ENCODE measurements at places on chromosomes 4 and X.
A peak's percentile ranks its signal among the peaks of the same experiment; 100 is the strongest.

DNA sequence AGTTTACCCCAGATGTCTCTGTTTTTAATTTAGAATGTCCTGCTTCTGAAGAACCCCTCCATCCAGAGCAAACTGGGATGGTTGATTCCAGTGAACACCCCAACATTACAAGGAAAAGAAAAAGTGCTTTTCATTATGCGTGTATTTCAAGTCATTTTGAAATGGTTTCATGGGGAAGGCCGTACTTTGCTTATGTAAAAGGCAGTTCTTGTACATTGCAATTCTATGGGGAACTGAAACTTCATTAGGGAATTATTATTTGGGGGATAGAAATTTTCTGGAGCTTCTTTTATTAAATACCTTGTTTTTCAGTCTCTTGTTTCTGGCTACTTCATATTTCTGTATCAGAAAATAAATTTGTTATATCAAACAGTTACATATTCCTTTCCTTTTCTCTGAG lies 96.9 kb upstream of the ZNF518B start:
- no peak for DNase-seq

DNA sequence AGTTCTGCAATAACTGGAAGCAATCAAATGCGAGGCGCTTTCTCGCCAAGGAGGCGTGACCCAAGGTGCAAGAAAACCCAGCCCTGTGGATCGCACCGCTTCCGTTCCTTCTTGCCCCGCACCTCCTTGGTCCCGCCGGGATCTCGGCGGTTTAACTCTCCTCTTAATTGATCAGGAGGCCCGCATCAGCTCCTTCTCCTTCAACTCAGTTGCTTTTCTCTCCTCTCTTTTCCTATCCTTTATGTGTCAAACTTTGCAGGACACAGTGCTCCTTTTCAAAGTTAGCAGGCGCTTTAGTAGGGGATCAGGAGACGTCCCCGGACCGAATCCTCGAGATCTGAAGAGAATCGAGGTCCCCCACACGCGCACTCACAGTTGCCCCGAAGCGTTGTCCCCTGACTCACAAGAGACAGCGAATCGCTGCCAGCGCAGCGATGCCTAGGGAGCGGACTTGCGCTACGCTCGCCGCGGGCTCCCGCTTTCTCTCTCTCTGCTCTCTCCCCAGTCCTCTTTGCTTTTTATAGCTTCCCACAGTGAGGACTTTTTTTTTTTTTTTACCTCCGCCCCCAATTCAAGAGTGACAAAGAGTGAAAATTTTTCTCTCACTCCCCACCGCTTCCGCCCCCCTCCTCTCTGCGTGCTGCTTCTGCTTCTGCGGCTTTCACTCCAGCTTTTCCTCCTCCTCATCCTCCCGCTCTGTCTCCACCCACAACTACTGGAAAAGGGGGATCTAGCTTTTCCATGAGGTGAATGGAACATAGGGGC lies at the start of gene DKK2:
Gene DKK2, minus strand, starts transcription at position 495 of the 765 bp plus-strand sequence. CDS start 722 bp downstream, outside the sequence.
- DNase-seq, result peak; percentile 53

DNA sequence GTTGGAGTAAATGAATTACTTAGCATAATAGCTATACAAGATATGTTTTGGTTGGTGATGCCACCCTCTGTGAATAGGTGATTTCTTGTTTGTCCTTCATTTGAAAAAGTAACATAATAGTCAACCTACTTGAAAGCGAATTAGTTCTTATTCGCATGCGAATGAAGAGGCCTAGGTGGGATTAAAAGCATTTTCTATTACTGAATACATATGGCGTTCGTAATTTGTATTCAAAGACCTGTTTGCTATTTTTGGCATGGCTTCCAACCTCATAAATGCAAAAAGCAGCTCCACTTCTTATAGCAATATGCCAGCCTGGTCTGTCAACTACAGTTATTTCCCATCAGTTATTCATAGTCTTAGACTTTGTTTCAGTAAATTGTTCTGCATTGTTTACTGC lies 261.3 kb downstream of the TENM3 start:
- no peak for DNase-seq

GRCh38 chr4:168833881-168834280 lies 176.2 kb downstream of the CBR4 start:
- no peak for DNase-seq

- no peak for DNase-seq
Observed at GRCh38 chr4:187724456-187724855, 271.1 kb upstream of the ZFP42 start.

GRCh38 chrX:115452251-115452650 lies 108.7 kb upstream of the PLS3 start:
- no peak for DNase-seq
